ENCODE measurements at places on chromosomes 7 and 10. TPM values are rescaled to one million over a fixed set of nuclear protein-coding genes. Genes with fewer than 3 reads are reported as not detected.

DNA sequence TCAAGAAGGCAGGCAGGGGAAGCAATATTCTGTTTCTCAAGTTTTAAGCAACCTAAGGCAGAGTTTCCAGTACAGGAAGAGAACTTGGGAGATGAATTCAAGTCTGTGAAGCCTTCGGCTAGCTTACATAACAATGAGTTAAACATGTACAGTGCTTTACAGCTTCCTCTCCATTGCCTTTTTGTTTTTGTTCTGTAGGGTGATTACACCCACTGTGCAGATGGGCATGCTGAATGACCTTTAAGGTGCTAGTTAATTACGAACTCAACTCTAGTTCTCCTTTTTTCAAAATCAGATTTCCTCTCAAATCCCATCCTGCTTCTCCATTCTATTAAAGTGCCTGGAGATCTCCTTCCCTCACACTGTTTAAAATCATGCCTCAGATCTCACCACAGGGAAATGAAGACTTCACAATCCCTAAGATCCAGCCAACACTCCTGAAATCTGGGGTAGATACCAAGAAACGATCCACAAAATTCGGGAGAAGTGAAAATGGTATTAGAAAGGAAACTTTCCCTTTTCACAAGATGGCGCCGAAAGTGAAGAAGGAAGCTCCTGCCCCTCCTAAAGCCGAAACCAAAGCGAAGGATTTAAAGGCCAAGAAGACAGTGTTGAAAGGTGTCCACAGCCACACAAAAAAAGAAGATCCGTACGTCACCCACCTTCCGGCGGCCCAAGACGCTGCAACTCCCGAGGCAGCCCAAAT, 16.8 kb upstream of the MSMB start:
- no peak for DNase-seq

GRCh38 chr7:10973942-10974911, 555 bp downstream of the PHF14 start:
- no peak for DNase-seq

GRCh38 chr7:19099194-19099593, 18.2 kb downstream of the TWIST1 start:
- DNase-seq = no peak

DNA sequence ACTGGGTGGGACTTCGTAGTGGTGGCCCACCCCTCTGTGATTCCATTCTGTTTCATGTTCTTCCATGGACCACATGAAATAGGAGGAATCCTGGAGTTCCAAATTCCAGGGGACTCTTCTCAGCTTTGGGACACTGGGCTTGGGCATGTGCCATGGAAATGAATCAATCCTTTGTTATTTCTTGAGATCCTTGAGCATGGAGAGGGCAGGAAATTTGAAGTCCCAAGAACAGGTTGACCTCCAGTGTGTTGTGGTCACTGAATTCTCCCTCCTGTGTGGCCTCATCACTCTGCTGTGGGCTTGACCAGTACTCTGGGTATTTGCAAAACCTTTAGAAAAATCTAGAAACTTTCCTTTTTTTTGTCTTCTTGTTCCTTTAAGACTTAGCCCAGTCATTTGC, 22.7 kb downstream of the TACR2 start:
- no peak for DNase-seq

GRCh38 chr10:84039957-84040356, 99.4 kb upstream of the GHITM start:
- no peak for DNase-seq

DNA sequence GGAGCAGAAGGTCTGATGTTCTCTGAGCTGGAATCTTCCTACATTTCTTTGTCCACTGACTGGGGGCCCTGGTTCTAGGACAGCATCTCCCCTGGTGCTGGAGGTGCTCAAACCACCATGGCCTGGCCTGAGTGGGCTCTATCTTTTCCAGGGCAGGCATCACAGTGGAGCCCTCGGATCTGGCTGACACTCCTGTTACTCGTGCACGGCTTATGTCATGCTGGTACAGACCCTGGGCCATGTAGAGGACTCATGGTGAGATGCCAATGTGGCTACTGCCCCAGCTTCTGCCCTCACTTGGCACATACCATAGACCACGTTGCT, 96.0 kb downstream of the HIPK2 start:
- DNase-seq = no peak

The CDC14C gene
- total RNA-seq = not detected

The PIK3AP1 gene
- total RNA-seq = 2.2 TPM

The NEUROG3 gene
- total RNA-seq = not detected

The GFRA1 gene
- 44.5 TPM for total RNA-seq

The PAPOLB gene
- 0.08 TPM for total RNA-seq

The OR13A1 gene
- 0.10 TPM for total RNA-seq

All from lower leg skin (tissue), 4 donors.